Cerebellum (tissue), 4 donors: ENCODE measurements at places on chromosomes 7 and 10.

DNA sequence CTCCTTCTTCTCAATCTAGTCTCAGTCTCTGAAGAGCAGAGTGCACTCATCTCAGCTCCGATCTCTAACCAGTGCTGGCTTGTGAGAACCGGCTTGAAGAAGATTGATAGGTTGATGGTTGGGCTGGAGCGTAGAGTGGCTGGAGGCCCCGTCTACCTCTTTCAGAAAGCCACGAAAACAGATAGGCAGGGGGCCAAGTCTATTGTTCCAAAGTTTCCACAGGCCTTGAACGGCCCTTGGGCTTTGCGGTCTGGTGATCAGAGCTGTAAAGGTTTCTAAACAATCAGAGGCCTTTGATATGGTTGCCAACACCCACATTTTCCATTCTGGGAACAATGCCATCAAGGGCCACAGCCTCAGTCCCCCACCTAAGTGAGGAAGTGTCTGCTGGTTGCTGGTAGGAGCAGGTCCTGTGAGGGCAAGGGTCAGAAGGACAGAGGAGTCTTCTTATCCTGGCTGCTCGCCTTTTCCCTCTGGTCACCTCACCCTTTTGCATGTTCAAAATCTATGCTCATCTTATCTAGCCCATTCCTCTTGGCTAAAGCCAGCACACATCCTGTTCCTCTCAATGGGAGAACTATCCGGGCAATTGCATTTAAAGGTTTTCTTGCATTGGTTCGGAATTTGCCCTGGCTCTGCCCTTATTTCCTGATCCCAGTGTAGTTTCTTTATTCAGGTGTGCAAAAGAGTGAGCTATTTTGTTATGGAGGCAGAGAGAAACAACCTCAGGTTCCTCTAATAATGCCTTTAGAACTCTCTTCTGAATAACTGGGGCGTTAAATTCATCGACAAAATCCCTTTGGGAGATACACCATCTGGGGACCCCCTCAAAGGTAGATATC, 70.3 kb upstream of the KMT2E start:
- no peak for DNase-seq

DNA sequence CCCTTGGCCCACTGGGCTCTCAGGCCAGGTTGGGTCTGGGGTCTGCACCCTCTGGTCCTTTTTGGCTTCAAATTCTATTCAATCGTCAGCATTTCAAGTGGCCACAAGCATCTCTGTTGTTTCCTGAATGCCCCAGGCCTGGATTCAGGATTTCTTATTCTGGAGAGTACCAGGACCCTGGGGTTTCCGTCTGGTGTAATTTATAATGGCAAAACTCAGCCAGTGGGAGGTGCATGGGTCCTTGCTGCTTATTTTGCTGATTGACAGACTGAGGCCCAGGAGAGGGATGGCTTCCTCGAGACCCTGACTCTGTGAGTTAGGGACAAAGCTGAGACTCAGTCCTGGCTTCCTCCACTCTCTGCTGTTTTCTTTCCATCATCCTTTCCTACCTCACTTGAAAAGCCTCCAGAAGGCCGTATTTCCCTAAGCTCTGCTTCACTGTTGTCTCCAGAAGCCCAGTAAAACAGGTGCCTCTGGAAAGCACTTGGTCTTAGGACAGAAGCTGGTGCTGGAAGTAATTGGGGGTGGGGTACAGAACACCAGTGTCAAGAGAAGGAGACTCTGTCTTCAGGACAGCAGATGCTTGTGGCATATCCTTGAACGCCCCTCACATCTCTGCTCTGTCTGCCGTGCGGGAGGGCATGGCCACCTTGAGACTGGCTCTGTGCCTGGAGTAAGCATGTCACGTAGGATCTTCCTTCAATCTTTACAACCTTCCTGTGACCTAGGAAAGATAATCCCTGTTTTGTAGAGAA, 39.4 kb upstream of the SH2D4B start:
- DNase-seq = no peak

- DNase-seq = no peak
Observed at GRCh38 chr10:3850999-3851937, 66.3 kb upstream of the KLF6 start.

DNA sequence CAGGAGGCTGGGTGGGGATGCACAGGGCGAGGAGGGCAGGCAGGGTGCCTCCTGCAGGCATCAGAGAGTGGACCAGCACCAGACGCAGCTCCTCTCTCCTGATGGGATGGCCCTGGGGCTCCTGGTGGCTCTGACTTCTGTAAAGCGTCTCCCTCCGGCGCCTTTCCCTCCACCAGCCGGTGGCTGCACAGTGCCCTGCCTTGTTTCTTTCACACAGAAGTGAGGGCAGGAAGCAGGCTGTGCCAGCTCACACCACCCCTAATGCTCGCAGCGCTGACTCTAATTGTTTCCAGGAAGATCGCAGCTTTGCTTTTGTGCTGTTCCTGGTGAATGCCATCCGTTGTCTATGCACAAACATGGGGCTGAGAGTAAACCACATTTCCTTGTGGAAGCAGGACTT, 152.3 kb upstream of the LANCL2 start:
- no peak for DNase-seq

DNA sequence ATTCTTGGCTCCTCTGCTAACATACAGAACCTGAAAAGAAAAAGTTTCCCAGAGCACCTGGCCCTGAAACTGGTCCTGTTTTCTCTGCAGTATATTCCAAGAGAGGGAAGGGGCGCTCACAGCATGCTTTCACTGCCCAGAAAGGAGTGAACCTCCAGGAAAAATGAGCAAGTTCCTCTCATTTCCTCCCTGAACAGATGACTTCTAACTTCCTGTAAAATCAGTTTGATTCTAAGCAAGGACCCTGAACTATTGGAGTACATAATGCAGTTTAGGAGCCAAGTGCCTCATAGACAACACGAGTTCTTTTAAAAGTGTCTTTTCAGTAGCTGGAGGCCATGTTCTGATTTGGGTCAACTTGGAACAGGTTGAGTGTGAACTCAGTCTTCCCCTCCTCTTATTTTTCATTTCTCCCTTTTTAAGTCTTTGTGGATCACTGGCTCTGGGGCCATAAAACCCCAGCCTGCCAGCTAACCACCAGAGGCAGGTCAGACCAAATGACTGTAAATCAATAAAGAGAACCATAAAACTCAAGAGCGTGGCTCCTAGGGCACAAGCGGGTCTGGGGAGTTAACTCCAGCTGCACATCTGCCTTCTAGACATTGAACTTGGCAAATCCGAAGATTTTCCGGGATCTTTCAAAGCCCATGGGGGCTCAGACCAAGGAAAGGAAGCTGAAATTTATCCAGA, 5.9 kb upstream of the LRRC18 start:
- no peak for DNase-seq

- peak; percentile 52 for DNase-seq
Observed at GRCh38 chr10:124450012-124450782, at the start of gene NKX1-2. Gene NKX1-2 (minus strand): TSS chr10:124450035. CDS start chr10:124449943, 92 bp downstream.

- DNase-seq = no peak
Observed at GRCh38 chr7:45367026-45367425, 207.1 kb upstream of the ADCY1 start.

- DNase-seq = no peak
Observed at GRCh38 chr10:123997486-123998196, 95.8 kb downstream of the CHST15 start.

- DNase-seq = no peak
Observed at GRCh38 chr7:70681469-70682350, 450.2 kb upstream of the GALNT17 start.

- DNase-seq = no peak
Observed at GRCh38 chr10:81953420-81953819, 78.4 kb downstream of the NRG3 start.

- DNase-seq = no peak
Observed at GRCh38 chr7:130957137-130957513, 223.1 kb upstream of the KLF14 start.

GRCh38 chr10:124740369-124741280, 3.6 kb downstream of the FAM53B start:
- DNase-seq = no peak

- DNase-seq = no peak
Observed at GRCh38 chr7:136339464-136339863, 362.3 kb upstream of the MTPN start.

DNA sequence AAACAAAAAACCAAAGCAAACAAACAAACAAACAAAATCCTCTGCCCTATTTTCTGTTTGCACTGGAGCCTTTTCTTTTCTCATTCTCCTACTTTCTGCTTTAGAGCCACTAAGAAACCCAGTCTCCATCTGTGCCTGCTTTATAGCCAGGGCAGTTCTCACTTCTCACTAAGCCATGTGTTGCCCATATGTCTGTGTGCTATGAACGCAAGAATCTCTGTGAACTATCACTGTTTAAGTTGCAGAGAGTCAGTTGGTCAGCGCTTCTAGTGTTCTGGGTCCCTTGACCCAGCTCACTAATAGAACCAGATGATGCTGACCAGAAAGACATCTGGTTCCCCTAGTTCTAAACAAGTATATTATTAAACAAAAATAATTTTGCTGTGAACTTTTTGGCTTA, 81.4 kb downstream of the FAM185A start:
- no peak for DNase-seq

DNA sequence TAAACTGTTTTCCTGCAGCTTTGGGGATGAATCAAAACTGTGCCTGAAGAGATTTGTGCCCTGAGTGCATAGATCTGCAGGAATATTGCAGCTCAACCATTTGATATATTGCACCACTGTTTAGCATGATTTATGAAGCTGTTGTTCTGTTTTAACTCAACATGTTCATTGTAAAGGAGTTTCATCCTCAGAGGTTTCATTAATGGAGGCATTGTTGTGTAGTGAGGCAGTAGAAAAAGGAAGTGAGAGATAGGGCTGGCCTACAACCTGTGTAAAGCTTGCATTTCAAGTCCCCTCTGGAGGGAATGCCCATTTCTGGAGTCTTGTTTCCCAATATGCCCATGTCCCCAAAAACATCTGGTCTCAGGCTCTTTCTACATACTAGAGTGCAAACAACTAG, 67.5 kb downstream of the DNAJC12 start:
- DNase-seq = no peak

DNA sequence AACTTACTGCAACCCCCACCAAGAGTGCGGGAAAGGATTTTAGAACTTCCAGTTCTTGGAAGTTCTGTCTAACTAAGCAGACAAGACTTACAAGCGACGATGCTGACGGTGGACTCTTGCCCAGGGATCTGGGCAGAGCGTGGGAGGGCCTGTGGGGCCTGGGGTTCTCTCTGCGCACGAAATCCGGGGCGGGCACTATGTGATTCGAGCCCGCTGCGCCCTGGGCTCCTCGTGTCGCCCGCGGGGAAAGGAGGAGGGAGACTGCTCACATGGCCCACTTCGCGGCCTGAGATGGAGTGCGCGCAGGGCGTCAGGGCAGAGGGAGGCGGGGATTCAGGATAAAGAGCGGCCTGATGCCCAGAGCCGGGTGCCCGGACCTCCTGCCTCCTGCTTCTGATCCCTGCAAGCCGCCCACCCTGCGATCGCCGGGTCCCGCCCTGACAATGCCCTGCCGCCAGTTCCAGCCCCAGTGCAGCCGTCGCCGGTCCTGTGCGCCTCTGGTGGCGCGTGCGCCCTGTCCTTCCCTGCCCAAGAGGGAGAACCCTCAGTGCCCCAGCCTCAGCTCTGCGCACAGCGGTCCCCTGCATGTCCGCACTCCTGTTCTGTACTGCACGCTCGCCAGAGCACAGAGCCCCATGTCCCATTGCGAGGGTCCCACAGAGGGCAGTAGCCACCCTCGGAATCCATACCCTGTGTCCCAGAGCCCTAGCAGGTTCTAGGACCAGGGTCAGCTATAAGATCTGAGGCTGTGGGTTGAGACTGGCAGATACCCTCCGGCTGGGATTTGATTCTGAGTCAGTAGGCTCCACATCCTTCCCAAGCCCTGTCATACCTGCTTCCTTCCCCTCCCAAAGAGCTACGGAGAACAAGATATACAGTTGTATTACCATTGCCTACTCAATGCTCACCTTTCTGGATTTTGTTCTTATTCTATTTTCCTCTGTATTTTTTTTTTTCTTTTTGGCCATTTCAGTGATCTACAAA, 99.4 kb upstream of the TMEM106B start:
- DNase-seq = no peak

DNA sequence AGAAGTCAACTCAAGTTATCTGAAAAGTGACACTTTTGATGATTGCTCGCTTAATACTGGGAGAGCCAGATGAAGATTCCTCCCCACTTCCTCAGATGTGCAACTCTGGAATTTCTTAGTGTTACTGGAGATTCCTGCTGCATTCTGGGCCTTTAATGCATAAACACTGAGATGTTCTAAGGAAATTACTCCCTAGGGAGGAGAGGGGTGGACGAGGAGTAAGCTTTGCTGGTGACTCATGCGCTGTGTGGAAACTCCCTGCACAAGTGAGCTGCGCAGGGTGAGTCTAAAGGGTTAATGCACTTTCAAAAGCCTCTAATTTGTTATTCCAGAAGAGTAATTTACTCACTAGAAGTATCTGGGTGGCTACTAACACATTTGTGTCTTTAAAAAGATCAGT, 46.3 kb downstream of the EGFR start:
- no peak for DNase-seq

GRCh38 chr7:80450621-80451308, 61.1 kb downstream of the GNAT3 start:
- no peak for DNase-seq

- no peak for DNase-seq
Observed at GRCh38 chr7:71486856-71487628, 355.1 kb downstream of the GALNT17 start.

DNA sequence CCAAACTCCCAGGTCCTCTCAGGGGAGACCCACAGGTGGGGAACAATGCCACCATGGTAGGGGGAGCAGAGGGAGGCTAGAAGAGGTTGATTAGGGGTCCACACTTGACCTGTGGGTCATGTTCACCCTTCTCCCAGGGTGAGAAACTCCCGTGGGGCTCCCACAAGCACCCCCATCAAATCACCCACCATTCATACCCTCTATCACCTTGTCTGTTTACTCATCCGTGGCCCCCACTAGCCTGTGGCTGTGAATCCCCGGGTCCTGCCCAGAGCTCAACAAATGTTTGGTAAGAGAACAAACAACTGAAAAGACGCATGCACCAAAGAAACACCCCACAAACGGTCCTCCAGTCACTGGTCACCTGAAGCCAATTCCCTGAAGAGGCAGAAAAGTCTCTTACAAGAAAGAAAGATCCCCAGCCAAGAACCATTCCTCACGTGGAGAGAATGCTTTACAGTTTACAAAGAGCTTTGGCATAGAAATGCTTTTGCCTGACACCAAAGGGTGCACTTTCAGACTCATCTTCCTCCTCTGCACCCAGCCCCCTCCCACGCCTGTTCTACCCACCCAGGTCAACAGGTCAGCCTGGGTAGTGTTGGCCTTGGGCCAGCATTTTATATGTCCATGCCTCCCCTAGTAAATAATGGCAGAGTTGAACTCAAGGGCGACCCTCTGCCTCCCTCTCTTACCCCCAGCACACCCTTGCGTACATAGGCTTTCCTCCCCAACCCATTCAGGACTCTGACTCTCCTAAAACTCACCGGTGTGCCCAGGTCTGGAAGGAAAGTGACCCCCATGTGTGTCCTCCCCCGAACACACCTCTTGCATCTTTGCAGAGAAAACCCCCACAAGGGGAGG, 1.9 kb downstream of the ZCCHC24 start:
- DNase-seq = no peak
